SIG-M5 (cell line): ENCODE measurements at places on chromosomes 12 and 14.

GRCh38 chr12:49893753-49894750, 9.6 kb downstream of the FAIM2 start:
- DNase-seq, result no peak

- DNase-seq, result no peak
Observed at GRCh38 chr12:132327336-132328171, 1.8 kb downstream of the GALNT9 start.

DNA sequence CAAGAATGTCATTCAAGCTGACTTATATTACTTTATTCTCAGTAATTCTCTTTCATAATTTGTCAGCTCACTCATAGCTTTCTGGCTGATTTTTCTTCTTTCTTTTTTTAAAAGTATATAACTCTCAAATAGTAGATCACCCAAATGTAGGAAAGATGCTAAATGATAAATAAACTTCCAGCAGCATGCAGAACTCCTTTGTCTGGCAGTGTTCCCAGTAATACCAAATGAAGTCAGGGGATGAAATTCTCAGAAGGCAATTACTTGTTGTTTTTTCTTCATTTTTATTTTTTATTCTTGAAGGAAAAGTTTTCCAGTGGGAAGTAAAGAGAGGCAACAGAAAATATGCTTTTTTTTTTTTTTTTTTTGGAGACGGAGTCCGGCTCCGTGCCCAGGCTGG, 133.3 kb upstream of the SLCO1C1 start:
- no peak for DNase-seq

DNA sequence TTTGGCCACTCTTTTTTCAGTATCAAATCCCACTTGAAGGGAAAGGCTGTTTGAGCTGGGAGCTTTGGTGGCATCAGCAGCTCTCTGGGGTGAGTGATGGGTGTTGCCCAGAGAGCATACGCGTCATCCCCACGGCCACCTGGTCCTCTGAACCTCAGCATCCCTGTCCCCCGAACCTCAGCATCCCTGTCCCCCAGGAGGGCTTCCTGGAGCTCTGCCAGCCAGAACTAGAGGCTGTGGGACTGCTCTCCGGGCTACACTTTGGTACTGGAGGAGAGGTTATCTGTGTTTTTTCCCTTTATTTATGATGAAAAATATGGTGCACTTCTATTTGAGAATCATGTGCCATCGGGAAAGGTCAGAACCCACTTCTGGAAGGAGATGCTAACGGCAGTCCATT, 131.5 kb upstream of the RTL1 start:
- no peak for DNase-seq

DNA sequence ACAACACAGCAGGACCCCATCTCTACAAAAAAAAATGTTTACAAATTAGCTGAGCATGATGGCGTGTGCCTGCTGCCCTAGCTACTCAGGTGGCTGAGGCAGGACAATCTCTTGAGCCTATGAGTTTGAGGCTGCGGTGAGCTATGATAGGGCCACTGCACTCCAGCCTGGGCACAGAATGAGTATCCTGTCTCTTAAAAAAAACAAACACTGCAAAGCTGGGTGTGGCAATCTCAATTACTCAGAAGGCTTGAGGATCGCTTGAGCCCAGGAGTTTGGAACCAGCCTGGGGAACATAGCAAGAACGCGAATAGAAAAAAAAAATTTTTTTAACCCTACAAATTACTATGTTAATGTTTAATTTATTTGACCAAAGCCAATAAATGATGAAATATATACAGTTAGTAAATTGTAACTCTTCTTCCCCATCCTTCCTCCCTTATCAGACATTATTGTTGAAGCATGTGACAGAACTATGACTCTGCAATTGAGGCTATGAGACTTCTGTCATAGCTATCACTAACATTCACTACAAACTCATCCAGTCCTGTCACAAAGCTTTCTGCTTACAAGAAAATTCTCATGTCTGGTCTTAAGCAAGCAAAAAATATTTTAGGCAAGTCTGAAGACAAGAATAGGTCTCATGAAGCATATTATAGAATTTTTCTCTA, 9.8 kb downstream of the BTBD7 start:
- no peak for DNase-seq

DNA sequence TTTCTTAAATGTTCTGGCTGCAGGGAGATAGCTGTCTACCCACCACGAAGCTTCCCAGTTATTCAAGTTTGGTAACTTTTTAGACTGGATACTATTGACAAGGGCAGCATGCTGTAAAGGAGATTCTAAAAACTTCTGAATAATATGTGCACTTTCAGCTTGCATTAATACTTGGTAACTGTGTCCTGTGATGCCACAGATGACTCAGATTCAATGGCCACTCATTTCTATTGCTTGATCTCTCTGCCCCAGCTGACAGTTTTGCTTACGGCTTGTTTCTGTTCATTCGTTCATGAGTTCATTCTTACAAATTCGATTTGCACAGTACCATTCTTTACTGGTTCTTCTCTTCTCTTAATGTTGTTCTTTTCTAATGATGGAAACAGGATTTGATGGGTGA, 142.8 kb downstream of the PELI2 start:
- no peak for DNase-seq

GRCh38 chr14:56334458-56334857, 216.2 kb downstream of the PELI2 start:
- no peak for DNase-seq

DNA sequence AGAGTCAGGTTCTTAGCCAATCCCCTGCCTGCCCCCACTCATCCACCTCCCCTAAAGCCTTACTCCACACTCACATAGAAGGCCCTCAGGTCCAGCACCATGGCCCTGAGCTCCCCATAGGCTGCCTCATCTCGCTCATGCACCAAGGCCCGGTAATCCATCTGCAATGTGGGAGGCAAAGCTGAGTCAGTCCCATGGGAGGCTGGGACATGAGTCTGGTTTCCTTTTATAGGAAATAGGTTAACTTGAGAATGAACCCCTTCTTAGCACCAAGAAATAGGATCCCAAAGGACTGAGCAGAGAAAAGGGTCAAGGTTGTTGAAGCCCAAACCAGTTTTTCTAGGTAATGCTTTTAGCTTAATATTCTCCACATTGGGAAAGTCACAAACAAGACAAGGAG, 2.1 kb upstream of the EMC9 start:
- DNase-seq, result no peak

DNA sequence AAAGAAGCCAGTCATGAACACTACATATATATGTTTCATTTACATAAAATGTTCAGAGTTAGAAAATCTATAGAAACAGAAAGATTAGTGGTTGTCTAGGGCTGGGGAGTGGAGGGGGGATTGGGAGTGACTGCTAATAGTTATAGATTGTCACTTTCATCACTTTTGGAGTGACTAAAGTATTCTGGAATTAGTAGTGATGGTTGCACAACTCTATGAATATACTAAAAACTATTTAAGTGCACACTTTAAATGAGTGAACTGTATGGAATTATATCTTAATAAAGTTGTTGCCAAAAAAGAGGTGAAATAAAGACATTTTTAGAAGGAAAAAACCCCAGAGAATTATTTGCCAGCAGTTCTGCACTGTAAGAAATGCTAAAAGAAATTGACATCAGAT, 9.5 kb downstream of the CATSPERB start:
- no peak for DNase-seq

- DNase-seq, result no peak
Observed at GRCh38 chr12:113853491-113853890, 112.6 kb downstream of the RBM19 start.

GRCh38 chr12:75634244-75635222, 123.1 kb upstream of the KRR1 start:
- no peak for DNase-seq

DNA sequence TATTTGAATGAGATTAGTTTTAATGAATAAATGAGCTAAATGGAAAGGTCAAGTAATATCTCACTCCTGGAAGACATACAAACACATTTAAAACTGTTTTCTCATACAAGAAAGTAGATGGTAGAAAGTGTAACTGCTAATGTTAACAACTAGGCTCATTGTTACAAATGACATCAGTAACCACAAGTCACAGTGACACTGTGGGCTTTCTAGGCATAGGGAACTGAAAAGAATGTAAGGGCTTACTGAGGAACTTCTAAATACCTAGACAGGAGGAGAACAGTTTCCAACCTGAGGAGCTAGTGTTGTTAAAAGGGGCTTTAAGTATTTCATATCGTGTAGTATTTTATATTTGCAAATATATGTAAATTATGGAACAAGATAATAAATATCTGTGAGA, 17.5 kb upstream of the ERGIC2 start:
- no peak for DNase-seq

GRCh38 chr14:95535226-95536021, 574 bp downstream of the GLRX5 start:
- DNase-seq, result no peak

DNA sequence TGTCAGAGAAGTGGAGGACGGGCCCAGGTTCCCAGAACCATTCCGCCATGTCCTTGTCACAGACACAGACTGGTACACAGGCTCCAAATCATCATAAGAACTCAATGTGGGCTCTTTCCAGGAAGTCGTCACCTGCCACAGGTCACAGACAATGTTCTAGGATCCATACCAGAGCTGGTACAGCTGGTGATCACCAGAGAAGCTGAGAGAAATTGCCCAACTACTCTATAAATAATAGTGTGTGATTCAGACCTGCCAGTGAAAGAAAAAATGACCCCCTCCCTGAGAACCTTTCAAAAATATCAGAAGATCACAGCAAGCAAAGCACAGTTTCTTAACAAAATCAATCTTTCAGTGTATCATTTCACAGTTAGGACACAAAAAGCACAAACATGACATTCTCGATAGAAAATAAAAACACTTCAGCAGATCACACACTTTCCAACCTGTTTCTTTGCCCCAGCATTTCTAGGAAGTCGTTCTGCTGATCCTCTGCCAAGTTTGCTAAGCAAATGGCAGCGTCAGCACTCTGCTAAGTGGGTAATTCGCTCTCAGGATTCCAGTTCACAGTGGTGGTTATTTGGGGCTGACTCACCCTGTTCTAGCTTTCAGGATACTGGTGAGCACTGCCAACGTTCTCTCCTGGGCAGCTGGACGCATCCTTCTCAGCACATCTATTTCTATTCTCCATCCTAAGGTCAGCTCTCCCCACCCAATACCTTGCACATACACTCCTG, 223.3 kb upstream of the SFSWAP start:
- DNase-seq, result no peak

- no peak for DNase-seq
Observed at GRCh38 chr12:106247674-106248311, at the start of gene CKAP4. CKAP4 (minus strand) TSS chr12:106248020; CDS start chr12:106247851, 169 bp downstream.

- no peak for DNase-seq
Observed at GRCh38 chr14:44283836-44284235, 223.2 kb downstream of the FSCB start.

DNA sequence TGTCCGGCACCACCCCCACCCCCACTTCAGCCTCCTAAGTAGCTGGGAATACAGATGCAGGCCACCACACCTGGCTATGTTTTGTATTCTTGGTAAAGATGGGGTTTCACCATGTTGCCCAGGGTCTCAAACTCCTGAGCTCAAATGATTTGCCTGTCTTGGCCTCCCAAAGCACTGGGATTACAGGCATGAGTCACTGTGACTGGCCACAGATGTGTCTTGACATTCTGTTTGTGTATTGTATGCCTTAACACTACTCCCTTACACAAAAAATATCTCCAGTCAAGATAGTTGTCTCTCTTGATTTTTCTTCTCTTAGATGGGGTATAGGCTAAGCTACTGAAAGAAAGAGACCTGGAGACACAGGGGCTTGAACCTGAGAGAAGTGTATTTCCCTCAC, 17.6 kb downstream of the CLEC14A start:
- DNase-seq, result no peak

DNA sequence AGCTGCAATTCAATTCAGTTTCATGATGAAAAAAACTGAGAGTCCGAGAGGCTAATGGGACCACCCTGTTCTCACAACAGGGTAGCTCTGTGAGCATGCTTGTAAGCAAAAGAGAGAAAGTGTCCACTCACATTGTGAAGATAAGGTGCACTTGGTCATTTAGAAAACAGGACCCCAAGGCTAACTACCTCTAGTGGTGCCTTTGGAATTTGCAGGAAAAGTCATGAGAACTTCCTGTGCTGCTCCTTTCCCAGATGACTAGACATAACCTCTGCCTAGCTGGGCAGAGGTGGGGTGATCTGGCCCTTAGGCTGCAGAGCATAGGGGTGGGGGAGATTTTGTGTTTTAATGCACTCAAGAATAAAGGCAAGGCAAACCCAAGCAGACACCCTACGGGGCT, 118.9 kb downstream of the STAB2 start:
- no peak for DNase-seq

- no peak for DNase-seq
Observed at GRCh38 chr14:67917006-67917405, 97.4 kb downstream of the RAD51B start.

- DNase-seq, result no peak
Observed at GRCh38 chr12:6684609-6685008, 4.6 kb downstream of the ZNF384 start.

- peak; percentile 37 for DNase-seq
Observed at GRCh38 chr12:63420206-63420644, 248.1 kb downstream of the DPY19L2 start.

GRCh38 chr14:55881577-55882241, 236.5 kb upstream of the PELI2 start:
- no peak for DNase-seq

GRCh38 chr12:76899522-76899921, 20.7 kb upstream of the CSRP2 start:
- no peak for DNase-seq

GRCh38 chr12:8697476-8698131, at the start of gene RIMKLB:
RIMKLB (plus strand) TSS chr12:8697991; CDS start chr12:8713867, 15,876 bp downstream.
- no peak for DNase-seq

DNA sequence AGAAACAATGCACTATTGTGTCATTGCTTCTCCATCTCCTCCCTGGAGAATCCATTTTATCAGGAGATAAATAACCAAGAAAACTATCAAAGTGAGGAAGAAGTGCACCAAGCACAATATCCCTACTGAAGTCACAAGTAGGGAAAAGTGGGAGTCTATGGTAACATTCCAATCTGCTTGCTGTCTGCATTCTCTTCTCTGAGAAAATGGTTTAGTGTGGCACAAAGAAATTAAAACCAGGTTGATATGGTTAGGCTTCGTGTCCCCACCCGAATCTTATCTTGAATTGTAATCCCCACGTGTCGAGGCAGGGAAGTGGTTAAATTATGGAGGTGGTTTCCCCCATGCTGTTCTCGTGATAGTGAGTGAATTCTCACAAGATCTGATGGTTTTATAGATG, 209.7 kb downstream of the PRKD1 start:
- DNase-seq, result no peak

GRCh38 chr14:102828151-102828550, 50.9 kb downstream of the TRAF3 start:
- no peak for DNase-seq

DNA sequence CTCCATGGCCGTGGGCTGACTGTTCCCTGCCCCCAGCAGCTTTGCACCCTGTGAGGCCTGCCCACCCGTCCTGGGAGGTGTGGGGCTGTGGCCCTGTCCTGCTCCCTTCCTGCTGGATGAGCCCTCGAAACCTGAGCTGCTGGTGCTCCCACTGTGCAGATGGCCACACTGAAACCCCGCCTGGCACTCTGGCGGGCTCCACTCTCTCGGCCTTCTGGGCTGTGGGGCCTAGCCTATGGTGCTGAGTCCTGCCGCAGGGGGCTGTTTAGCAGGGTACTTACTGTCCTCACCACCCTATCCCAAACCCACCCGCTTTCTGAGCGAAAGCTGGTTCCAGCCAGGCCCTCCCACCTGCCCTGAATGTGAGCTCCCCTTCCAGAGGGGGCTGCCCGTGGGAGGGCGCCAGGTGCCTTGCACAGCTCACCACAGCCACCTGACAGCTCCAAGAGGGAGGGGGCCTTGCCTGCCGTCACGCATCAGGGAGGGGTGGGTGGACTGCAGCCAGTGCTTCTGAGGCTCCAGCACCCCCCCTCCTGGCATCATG, 7.3 kb downstream of the SLC25A47 start:
- DNase-seq, result no peak

- DNase-seq, result no peak
Observed at GRCh38 chr12:73057428-73057827, 785.3 kb downstream of the TRHDE start.
